ENCODE measurements at places on chromosomes 13 and 19.
A peak's percentile ranks its signal among the peaks of the same experiment; 100 is the strongest.

DNA sequence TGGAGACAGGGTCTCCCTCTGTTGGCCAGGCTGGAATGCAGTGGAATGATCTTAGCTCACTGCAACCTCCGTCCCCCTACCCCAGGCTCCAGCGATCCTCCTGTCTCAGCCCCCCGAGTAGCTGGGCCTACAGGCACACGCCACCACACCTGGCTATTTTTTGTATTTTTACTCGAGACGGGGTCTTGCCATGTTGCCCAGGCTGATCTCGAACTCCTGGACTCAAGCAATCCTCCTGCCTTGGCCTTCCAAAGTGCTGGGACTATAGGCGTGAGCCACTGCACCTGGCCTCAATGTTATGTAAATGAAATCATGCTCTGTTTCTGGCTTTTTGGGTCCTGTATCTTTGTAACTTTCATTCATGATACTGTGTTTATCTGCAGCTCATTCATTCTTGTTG lies 8.1 kb upstream of the ZNF579 start:
- DNase-seq = no peak

DNA sequence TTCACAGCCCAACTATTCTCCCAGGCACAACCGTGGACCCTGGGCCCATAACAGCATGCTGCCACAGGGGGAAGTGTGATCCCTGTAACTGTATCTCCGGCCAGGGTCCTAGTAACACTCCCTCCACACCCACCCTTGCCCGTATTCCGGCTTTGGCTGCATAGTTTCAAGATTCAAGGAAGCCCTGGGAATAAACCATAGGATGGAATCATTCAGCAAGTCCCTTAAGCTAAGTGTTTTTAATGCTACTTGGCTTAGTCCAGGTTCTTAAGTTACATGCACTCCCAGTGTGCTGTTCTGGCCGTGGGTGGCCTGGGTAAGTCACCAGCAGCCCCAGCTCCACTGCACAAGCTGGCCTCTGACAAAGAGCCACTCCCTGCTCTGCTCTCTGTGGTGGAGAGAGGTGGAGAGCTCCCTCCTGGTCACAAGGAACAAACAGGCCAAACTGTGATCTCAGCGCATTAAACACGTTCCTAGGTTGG lies 532.4 kb upstream of the SGCG start:
- DNase-seq = no peak

- DNase-seq = no peak
Measured at GRCh38 chr13:69545551-69545950, 562.1 kb upstream of the ATXN8OS start.

DNA sequence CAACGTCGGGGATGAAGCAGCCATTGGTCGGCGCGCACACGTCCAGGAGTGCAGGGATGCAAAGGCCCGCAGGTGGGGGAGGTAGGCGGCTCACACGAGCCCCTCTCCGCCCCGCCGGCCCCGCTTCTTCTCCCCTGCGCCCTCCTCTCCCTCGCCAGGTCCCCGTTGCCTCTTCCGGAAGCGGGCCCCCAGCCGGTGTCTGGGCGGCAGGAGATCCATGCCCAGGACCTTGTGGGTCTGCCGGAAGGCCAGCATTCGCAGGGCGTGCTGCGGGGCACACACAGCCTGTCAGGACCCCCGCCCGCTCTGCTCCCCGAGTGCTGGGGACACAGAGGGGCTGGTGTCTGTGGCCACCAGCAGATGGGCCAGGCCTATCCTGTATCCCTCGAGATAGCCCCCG lies 19.7 kb upstream of the MATK start:
- no peak for DNase-seq

- no peak for DNase-seq
Measured at GRCh38 chr19:33535226-33535625, 13.6 kb upstream of the PEPD start.

GRCh38 chr19:5621945-5622464 lies 571 bp downstream of the SAFB2 start:
- DNase-seq = peak; percentile 27

DNA sequence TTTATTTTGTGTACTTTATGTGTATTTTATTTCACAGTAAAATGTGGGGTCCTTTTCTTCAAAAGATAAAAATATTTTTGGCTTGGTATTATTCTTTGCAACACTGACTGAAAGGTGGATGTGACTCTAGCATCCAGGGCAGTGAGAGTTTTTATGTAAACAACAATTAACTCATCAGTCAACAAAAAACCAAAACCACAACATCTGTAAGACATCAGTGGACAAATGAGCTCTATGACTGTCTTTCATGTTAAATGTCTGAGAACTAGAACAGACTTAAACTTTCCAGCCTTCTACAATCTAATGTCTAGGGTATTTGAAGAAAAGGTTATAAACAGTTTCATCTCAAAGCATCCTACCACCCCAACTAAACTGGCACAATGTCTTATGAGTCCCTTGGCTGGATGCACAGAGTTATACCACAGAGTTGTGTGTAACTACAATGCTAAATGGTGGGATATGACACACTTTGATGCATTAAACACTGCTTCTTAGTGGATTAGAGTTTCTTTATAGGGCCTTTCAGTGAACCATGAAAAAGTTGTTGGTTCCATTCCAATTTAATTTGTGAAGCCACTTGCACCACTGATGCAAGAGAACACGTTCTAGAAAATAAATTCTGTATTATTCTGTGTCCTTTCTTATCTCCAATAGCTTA lies 544.2 kb upstream of the KLF12 start:
- no peak for DNase-seq

- DNase-seq = no peak
Measured at GRCh38 chr19:5153601-5154128, 184.8 kb downstream of the KDM4B start.

- no peak for DNase-seq
Measured at GRCh38 chr13:22090106-22090505, 419.2 kb downstream of the FGF9 start.

GRCh38 chr13:59236309-59236919 lies 927.3 kb downstream of the DIAPH3 start:
- no peak for DNase-seq

GRCh38 chr19:58338336-58338735 lies 11.5 kb downstream of the ZSCAN22 start:
- no peak for DNase-seq

- no peak for DNase-seq
Measured at GRCh38 chr13:97113231-97114001, 108.7 kb upstream of the MBNL2 start.

DNA sequence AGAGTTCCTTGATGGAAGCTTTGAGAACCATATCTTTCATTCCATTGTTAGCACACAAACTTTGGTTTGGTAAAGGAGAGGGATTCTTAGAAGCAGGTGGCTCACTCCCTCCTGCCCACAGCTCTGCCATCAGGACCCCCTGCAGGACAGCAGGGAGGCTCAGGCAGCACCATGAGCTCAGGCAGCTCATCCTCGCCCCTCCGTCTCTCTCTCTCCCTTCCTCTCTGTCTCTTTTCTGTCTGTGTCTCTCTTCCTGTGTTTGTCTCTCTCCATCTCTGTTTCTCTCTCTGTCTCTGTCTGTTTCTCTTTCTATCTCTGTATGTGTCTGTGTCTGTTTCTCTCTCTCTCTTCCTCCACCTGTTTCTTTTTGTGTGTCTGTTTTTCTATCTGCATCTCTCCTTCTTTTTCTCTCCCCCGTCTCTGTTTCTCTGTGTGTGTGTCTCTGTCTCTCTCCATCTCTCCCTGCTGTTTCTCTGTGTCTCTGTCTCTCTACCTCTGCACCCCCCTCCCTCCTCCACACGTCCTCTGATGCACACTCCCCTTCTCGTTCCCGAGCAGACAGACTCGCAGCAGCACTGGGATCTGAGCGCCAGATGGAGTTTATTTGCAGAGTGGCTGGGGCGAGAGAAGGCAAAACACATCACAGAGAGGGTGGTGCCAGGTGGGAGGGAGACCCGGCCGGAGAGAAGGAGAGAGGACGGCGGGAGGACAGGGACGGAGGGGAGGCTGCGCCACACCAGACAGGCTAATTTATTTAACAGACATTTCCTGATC lies 8.7 kb downstream of the SBK2 start:
- DNase-seq = no peak

- DNase-seq = no peak
Measured at GRCh38 chr13:113998781-113999617, 25.1 kb upstream of the C13orf46 start.

DNA sequence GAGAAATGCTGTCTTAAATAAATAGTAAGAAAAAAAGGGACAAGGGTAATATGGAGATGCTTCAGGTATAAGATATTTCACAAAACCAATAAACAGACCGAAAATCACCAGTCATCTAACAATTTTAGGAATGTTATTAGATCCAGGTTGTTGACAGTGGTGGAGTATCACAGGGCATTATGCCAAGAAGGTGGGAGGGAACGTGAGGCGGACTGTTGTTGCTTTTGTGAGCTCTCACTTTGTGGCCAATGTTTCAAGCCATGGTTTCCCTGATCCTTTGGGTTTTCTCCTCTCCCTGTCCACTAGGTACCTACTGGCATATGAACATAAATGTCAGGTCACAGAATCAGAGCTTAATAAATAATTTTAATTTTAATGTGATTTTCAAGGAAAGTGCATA lies 790.3 kb upstream of the SLITRK1 start:
- DNase-seq = no peak

GRCh38 chr13:35518337-35518946 lies 42.0 kb upstream of the MAB21L1 start:
- DNase-seq = no peak

- DNase-seq = peak; percentile 71
Measured at GRCh38 chr13:52127783-52128702, 830 bp downstream of the NEK5 start.
